ENCODE measurements at places on chromosomes 2 and 18.
A peak's percentile ranks its signal among the peaks of the same experiment; 100 is the strongest.

GRCh38 chr2:134124047-134124753, 129.7 kb upstream of the MGAT5 start:
- DNase-seq, result no peak

DNA sequence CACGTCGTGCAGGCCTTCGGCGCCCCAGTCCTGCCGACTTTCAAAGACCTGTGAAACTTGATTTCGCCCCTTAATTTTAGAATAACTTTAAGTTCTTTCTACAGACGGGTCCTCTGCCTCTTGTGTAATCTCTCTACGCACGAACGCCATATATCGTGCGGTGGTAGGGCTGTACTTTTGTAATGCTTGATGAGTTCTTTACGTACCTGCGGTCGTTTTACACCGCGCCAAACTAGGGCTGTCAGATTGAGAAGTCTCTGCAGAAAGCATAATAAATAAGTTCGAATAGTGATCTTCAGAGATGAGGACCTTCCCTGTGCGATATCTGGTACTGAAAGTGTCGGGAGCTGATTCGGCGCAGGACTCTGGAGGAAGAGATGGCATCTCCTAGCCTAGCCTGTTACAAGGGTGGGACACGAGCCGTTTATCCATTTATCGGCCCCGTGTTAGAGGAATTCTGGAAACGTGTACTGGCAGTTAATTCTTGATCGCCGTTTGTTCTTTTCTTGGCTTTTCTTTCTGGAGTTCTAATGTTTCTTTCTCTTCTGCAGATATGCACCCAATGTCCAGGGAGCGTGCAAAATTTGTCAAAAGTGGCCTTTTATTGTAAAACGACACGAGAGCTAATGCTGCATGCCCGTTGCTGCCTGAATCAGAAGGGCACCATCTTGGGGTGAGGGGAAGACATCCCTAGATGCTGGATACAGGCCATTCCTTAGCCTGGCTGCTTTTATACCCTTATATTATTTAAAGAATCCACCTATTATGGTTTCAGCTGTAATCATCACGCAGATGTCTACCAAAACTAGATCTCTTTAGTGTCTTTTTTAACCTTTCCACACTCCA, 781 bp upstream of the SLC5A6 start:
- peak; percentile 45 for DNase-seq

DNA sequence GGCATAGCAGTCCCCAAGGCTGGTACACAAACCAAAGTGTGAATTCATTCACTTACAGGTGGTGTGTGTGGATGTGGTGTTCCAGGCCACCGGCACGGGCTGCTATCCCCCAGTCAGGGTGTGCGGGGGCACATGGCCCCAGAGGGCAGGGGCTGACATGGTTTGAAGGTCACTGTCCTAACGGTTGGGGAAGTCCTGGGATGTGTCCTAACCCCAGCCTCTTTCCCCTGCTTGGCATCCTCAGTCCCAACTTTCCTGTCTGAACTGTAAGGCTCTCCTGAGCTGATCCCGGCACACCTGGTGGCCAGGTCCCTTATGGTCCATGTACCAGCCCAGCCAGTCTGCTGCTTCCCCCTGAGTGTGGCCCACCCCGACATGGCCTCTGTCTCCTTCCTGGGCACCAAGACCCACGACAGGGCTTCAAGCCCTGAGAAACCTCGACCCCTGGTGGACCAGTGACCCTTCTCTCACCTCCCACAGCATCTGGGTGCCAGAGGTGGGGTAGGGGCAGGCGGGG, 2.4 kb upstream of the TMEM185B start:
- DNase-seq, result no peak

DNA sequence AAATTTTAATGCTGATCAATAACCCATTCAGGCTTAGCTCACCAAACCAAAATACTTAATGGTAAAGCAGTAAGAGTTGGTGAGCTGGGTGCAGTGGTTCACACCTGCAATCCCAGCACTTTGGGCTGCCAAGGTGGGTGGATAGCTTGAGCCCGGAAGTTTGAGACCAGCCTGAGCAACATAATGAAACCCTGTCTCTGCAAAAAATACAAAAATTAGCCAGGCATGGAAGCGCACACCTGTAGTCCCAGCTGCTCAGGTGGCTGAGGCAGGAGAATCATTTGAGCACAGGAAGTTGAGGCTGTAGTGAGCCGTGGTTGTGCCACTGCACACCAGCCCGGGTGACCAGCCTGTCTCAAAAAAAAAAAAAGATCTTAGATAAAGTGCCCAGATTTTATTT, 35.7 kb upstream of the MPP4 start:
- DNase-seq, result no peak

DNA sequence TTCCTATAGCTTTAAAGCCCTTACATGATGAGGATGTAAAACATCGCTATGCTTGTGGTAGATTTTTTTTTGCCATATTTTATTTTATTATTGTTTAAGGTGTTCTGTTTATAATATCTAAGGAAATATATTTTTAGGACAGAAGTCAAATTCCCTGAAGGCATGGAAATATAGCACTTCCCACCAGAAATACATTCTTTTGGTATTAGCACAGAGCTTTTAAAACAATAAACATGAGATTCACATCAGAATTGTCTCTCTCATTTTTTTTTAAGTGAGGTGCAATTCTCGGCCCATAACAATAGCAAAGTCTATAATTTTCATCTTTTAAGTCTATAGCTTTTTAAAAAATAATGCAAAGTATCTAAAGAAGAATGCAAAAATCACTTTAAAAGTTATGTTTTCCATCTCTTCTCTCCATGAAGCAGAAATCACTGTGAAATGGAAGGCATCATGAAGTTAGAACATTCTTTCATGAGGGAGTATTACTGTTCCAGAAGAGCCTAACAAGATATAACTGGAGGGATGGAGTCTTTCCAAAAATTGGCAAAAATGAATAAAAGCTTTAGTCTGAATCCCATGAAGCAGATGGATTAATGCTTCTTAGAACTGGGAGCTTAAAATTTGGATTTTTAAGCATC, 283.6 kb upstream of the TRIB2 start:
- DNase-seq, result no peak

DNA sequence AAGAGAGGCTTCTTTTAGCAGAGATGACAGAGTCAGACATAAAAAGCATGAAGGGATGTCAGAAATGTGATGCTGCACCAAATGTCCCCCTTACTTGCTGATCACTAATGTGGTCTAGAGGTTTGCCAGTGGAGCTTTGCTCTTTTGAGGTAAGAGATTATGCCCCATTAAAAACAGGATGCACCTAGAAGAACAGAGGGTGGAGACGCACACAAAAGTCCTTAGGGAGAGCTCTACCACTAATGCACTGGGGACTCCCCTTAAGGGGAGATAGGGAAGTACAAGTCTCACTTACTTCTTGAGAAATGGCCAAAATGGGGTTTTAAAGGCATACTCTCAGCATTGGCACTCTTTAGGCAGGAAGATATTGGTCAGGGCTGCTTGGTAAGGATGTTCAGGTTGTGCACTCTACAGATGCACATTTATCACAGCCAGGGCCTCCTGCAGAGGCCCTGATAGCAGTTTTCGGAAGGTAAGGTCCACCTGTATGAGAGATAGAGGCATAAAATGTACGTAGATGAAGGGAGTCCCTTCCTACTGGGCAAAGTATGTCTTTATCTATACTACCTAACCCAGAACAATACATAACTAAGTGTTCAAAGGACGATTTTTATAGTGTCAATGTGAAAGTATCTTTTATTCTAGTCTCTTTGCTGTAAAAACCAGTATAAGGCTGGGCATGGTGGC, 17.0 kb upstream of the SCYGR1 start:
- DNase-seq, result no peak

- peak; percentile 24 for DNase-seq
These were observed 632 bp downstream of the AFTPH start for GRCh38 chr2:64524604-64525316.

DNA sequence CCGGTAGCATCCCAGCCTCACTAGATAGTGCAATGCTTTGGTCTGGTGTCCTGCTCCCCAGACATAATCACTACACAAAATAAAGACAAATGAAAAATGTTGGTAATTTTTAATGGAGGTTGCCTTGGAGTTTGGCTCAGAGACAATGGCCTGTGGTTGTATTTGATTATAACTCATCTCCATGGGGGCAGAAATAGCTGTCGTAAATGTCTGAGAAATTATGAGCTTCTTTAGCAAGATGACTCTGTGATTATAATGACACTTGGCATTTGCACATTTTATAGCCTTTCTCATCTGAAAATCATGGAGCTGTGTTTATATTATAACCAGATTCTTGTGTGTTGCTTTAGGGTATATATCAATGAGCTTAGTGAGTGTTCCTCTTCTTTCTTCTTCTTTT, 1779.7 kb upstream of the CELF4 start:
- DNase-seq, result no peak

- no peak for DNase-seq
These were observed 17.4 kb upstream of the ANKRD53 start for GRCh38 chr2:70960833-70961647.

- no peak for DNase-seq
These were observed 9.3 kb upstream of the MBD2 start for GRCh38 chr18:54233747-54234146.

GRCh38 chr18:70994116-70994515, 705.3 kb downstream of the SOCS6 start:
- DNase-seq, result no peak

DNA sequence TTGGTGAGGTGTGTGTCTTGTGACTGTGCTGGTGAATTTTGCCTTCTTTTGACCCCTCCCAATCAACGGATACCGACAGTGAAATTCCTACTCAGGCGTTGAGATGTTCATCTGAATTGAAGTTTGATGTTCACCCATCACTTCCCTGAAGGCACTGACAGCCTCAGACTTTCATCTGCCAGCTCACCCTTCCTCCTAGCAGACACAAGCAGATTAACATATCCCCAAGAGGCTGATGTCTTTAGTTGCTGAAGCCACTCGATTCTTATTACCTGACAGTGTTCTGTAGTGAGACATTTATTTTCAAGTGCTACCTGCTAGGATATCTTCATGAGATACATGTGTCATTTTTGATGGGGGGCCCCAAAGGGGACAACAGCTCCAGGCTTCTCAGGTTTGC, 1330.1 kb upstream of the PIK3C3 start:
- DNase-seq, result no peak

- DNase-seq, result no peak
These were observed 507.3 kb downstream of the RNF144A start for GRCh38 chr2:7424481-7424880.

DNA sequence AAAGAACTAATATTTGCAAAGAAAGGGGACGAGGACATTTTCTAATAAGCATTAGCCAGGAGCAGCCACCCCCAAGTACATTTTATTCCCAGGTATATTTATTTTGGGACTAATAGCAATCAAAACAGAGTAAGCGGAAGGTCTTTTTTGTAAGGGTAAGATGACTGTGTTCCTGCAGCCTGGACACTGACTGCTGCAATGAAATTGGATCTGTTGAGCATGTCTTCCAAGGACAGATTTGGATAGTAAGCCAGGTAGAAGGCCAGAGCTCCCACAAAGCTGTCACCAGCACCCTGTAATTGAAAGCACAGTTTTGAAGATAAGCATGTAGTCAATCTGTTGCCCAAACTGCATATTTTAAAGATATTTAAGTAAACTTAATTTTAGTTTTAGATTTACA, 10.0 kb downstream of the MRPL33 start:
- no peak for DNase-seq

- peak; percentile 48 for DNase-seq
These were observed 66.6 kb downstream of the SPTBN1 start for GRCh38 chr2:54522624-54523281.

GRCh38 chr18:51350081-51350480, 152.6 kb upstream of the MEX3C start:
- DNase-seq, result no peak

GRCh38 chr18:47345291-47345690, 93.8 kb upstream of the SKOR2 start:
- DNase-seq, result no peak

GRCh38 chr2:145066856-145067548, 547.1 kb upstream of the ZEB2 start:
- no peak for DNase-seq

DNA sequence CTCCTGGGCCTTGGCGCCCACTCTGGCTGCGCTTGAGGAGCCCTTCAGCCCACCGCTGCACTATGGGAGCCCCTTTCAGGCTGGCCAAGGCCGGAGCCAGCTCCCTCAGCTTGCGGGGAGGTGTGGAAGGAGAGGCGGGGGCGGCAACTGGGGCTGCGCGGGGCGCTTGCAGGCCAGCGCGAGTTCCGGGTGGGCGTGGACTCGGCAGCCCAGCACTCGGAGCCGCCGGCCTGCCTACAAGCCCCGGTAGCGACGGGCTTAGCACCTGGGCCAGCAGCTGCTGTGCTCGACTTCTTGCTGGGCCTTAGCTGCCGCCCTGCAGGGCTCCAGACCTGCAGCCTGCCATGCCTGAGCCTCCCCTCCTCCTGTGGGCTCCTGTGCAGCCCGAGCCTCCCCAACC, 141.5 kb upstream of the SLC39A10 start:
- DNase-seq, result no peak

GRCh38 chr18:69894467-69894866, 53.2 kb downstream of the CD226 start:
- no peak for DNase-seq

DNA sequence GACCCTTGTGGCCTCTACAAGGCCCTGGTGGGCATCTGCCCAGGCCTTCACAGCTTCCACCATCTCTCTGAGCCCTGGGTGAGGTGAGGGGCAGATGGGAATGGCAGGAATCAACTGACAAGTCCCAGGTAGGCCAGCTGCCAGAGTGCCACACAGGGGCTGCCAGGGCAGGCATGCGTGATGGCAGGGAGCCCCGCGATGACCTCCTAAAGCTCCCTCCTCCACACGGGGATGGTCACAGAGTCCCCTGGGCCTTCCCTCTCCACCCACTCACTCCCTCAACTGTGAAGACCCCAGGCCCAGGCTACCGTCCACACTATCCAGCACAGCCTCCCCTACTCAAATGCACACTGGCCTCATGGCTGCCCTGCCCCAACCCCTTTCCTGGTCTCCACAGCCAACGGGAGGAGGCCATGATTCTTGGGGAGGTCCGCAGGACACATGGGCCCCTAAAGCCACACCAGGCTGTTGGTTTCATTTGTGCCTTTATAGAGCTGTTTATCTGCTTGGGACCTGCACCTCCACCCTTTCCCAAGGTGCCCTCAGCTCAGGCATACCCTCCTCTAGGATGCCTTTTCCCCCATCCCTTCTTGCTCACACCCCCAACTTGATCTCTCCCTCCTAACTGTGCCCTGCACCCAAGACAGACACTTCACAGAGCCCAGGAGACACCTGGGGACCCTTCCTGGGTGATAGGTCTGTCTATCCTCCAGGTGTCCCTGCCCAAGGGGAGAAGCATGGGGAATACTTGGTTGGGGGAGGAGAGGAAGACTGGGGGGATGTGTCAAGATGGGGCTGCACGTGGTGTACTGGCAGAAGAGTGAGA, 2.0 kb downstream of the PROC start:
- no peak for DNase-seq

DNA sequence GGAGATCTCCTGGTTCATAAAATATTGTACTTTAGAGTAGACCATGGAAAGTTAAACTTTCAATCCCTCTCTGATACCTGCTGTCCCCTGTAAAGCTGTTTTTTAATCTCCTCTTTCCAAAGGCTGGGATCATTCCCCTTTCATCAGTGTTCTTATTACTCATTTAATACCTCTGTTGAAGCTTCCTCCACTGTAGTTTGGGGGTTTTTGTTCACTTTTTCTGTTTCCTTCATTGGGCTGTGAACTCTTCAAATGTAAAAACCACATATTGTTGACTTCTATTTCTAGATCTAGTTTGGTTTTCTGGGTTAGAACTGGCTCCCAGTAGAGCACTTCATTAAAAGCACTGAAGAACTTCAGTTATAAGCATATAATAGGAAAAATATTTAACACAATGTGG, 598.1 kb downstream of the RNF144A start:
- DNase-seq, result no peak
